ENCODE measurements at places on chromosomes 6 and 20.
A peak's percentile ranks its signal among the peaks of the same experiment; 100 is the strongest.

GRCh38 chr6:158374020-158374419, 61.8 kb downstream of the TULP4 start:
- no peak for DNase-seq

GRCh38 chr6:9116026-9116425, 680.7 kb upstream of the SLC35B3 start:
- DNase-seq, result no peak

DNA sequence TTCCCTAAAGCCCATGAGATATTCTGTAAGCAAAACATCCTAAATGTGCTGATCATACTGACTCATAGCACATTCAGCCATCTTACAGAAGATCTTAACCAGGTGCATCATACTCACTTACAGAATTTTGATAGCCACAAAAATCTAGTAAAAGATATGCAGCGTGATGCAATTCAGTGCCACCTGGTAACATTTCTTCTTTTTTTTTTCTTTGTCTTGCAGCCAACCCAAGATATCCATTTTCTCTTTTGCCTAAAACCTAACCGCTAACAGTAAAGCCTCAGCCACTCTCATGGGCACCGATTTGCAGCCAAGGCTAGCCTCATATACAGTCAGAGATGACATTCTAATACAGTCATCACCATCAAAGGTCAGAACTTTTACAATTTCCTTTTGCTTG, 293.3 kb downstream of the HACE1 start:
- no peak for DNase-seq

GRCh38 chr6:13914351-13914750, 10.4 kb upstream of the RNF182 start:
- DNase-seq, result no peak

- DNase-seq, result peak; percentile 36
Observed at GRCh38 chr6:53805725-53806124, 10.9 kb downstream of the LRRC1 start.

DNA sequence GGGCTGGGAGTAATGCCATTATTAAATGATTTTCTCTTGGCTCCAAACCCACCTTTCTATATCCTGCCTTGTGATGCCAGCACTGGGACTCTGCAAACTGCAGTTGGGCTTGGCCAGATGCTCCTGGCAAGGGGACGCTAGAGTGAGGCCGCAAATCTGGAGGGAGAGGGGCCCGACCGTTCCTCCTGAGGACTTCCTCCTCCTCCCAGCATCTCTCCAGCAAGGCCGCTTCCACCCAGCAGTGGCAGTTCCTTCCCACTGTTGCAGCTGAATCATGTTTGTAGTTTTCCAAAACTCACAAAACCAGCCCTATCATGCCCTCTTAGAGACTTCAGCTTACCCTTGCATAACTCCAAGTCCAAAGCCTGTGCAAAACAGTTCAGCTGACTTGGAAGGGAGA, 244.4 kb downstream of the FOXA2 start:
- DNase-seq, result no peak

DNA sequence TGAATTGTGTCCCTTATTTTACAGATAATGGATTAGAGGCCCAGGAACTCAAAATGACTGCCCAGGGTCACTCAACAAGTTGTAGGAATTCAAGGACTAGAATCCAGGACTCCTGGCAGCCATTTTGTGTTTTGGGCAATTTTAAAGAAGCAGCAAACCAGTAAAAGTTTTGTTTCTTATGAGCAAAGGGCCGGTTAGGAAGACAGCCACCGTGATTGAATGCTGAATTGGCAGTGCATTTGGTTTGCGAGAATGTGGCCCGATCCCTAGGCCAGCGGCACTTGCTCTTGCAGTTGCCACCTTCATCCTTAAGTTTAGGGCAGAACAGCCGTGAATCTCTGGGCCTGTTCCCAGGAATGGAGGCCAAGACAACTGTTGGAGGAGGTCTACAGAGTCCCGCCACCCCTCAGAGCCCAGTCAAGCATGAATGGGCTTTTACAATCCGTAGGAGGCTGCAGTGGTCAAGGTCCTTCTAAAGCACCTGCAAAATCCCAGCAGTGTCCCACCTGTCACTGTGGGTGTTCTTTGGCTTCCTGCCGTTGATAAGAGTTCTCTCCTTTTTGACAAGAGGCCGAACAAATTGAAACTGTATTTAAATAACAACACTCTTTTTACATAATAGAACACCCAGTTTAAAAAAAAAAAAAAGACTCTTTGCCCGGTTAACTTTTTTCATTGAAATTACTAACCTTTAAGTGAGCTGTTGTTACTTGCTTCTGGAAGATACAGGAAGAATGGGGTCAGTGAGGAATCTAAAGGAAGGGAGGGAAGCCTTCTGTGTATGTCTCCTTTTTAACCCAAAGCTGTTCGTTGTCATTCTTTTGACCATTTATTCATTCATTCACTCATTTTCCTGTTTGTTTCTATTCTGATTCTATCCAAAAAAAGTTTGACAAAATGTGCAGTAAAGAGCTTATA, 68.7 kb downstream of the PHACTR2 start:
- DNase-seq, result no peak

DNA sequence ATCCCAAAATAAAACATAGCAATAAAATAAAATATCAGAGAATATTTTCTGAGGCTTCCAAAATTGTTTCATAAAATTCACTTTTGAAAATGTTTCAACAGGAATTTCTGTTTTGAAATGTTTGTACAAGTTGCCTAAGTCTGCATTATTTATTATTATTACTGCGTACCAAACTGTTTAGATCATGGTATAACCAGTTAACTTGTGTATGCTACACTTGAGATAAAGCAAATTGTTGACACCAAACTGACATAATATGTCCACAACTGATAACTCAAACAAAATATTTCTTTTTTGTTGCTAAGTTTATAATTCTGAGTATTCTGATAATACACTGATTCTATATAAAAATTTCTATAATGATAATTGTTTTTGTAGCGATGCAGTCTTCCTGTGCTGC, 531.8 kb upstream of the EYS start:
- no peak for DNase-seq

DNA sequence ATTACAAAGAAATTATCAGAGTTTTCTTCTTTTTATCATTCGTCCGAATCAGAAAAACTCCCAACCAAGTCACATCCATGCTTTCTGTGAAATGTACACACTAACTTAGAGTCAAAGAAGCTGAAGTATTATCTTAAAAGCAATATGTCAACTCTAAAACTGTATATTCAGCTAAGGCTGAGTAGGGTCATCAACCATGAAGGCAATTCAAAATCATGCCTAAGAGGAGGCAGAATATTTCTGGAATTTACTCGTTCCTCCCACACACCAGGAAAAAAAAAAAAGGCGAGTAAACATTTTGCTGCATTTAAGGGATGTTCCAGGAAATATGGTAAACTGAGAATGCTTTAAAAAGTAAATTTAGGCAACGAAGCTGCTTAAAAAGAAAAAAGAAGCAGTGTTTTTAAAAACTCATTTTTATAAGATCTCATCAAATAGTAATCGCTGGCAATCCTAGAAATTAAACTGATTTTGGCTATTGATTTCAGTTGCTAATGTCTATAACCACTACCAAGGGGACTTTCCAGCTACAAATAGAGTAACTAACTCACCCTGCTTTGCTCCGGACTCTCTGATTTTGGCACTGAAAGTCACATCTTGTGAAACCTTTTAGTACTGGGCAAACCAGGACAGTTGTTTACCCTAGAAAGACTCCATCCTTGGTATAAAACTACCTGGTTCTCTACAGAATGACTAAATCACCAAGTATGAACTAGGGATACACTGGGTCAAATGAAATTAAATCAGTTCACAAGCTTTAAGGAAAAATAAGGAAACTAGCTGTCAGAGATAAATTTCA, 82.8 kb downstream of the MBOAT1 start:
- DNase-seq, result no peak

DNA sequence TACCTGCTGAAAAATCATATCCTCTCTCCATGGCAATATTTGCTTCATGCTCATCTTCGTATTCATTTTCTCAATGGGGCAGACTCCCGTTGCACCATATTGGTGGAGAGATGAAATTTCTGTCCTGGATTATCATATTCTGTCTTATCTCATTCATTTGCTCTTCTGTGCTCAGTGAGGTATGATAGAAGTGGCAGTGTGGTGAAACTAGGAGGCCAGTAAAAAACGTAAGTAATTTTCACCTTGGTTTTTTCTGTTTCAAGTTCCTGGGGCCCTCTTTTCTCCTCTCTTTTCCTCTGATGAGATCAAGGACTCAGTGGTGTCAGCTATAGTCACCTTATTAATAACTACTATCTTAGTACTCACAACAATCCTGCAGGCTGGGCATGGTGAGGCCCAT, 182.5 kb upstream of the HDAC2 start:
- DNase-seq, result no peak

DNA sequence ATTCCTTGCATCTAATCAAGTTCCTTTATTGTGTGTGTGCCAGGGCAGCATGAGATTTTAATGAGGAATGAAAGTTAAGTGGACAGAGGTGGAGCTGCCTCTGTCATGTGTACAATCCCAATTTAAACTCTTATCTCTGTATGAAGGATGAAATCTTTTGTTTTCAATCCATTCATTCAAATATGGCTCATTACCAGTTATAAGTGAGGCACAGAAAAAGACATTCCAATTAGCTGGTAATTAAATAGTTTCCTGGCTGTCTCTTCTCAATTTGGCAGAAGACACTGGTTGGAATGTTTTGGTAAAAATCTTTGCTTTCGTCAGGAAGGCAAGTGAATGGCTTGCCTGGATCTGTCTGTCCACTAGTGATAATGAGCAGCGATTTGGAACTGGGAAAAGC, 46.4 kb downstream of the CLVS2 start:
- no peak for DNase-seq

DNA sequence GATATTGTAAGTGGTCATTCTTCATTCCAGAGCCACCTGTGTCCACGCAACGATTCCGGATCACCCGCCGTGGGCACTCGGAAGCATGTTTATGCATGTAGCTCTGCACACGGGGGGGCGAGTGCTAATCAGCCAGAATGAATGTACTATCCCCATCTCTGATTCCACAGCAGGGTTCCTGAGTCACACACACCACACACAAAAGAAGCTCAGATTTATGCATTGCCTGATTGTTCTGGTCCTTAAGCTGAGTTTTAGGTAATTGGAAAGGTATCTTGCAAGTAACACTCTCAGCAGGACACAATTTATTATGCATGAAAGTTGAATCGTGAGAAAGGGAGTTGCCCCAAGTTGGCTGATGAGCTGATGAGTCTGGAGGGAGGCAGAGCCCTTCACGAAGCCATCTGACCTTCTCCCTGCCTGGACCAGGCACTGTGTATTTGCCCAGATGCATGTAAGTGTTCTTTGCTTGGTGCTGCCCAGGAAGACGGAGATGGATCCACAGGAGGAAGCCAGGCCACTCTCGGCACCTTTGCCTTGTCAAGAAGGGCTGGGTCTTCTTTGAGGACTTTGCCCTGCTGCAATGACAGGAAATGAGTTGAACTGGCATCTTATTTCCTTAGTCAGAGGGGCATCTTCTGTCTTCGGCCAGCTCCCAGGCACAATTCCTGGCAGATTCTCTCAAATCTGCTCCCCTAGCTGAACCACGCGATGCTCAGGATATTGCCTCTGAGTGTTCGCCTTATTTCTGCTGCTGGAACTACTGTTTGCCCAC, 141.1 kb downstream of the SYNDIG1 start:
- no peak for DNase-seq

DNA sequence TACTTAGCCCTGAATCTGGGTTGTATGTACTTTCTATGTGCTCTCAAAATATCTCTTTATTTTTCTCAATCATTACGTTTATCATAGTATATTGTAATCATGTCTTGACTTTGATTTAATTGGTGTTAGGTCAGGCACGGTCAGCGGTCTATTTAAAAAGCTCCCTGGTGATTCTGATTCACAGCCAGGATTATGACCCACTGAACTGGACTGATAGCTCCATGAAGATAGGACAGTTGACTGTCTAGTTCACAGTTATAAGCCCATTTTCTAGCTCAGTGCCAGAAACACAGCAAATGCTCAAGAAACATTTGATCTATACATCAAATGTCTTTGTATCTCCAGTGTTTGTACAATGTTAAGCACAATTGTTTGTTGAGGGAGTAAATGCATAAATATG, 111.5 kb upstream of the CCN2 start:
- DNase-seq, result no peak

DNA sequence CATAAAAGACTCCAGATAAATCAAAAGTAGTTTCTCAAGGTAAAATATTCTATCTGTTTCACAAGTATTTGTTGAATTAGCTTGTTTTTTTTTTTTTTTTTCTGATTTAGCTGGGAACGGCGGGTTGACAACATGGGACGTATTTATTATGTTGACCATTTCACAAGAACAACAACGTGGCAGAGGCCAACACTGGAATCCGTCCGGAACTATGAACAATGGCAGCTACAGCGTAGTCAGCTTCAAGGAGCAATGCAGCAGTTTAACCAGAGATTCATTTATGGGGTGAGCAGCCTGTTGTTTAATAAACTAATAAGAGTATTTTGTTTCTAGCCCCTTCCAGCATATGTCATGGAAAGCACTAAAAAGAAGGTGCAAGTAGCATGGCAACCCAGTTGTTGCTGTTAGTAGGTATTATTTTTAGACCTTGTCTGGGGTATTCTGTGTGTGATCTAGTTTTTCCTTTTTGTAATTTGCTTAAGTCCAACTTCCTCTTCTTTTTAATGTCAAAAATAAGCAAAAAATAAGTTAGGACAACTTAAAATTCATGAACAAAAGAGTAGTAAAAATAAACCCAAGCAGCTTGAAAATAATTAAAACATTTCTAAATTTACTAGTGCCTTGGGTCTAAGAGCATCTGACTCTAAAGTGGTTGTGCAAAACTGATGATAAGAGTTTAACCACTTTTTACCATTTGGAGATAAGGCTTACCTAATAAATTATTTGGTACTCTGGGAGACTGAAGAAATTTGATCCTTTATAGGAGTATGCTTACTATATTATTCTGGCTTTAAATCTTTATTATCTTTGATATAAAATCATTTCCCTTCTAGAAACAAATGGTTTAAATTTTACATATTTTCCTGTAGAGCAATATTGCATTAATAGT, 70.8 kb upstream of the DYNLRB1 start:
- DNase-seq, result no peak

DNA sequence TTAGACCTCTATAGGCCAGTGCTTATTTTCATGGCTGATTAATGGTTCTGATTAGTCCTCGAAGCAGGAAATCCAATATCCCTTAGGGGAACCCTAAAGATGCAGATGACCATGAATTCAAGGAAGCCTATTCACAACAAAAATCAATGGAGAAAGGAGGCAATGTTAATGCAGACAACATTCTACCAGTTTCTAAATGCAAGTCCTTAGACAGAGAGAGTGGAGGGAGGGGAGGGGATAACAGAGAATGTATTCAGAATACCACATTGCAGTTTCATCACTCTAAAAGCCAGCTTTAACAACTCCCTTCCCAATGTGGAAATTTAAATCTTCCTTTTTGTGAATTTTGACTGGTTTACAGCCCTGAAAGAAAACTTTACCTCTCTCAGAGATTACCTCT, 87.1 kb upstream of the POU3F2 start:
- no peak for DNase-seq

GRCh38 chr6:138196122-138196738, 22.1 kb downstream of the PBOV1 start:
- DNase-seq, result no peak

- DNase-seq, result no peak
Observed at GRCh38 chr20:17866234-17867001, 102.2 kb downstream of the SNX5 start.

GRCh38 chr6:52394251-52394666, 25.9 kb upstream of the EFHC1 start:
- DNase-seq, result no peak

All from NCI-H2171 (cell line).